CD4-positive, alpha-beta T cell treated with Interleukin-10 for 1 hour (primary cell): ENCODE measurements at places on chromosomes 6 and 20.

GRCh38 chr20:57416296-57417022 lies 25.3 kb downstream of the RBM38 start:
- no peak for DNase-seq

DNA sequence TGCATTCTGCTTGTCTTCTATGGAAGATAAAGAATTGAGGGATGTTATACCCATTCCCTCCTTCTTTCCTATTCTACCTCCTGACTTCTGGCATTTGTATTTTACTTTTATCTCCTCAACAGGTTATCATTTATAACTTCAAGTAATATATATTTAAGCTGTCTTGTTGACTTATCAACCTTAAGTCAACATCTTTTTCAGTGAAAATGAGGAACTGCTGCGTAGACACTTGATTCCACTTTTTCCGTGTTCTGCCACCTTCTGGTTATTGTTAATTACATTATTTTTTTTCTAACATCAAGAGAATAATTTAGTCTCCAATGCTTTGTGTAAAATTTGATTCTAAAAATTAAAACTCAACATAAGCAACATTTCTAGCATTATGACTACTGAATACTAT lies 107.5 kb downstream of the PRKN start:
- no peak for DNase-seq

GRCh38 chr20:51388227-51388626 lies 154.3 kb downstream of the NFATC2 start:
- no peak for DNase-seq

DNA sequence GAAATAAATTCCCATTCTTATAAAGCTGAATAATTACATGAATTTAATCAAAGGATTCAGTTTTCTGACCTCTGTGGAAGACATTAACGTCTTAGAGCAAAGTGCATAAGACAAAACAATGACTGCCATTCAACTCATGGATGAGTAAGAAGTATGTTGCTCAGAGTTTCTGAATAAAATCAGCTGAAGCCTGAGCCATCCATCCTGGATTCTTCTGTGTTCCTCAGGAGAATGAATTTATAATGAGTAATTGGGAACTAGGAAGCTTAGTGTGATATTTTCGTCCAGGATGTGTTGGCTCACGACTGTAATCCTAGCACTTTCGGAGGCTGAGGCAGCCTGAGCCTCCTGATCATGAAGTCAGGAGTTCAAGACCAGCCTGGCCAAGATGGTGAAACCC lies 62.8 kb downstream of the PERP start:
- no peak for DNase-seq

DNA sequence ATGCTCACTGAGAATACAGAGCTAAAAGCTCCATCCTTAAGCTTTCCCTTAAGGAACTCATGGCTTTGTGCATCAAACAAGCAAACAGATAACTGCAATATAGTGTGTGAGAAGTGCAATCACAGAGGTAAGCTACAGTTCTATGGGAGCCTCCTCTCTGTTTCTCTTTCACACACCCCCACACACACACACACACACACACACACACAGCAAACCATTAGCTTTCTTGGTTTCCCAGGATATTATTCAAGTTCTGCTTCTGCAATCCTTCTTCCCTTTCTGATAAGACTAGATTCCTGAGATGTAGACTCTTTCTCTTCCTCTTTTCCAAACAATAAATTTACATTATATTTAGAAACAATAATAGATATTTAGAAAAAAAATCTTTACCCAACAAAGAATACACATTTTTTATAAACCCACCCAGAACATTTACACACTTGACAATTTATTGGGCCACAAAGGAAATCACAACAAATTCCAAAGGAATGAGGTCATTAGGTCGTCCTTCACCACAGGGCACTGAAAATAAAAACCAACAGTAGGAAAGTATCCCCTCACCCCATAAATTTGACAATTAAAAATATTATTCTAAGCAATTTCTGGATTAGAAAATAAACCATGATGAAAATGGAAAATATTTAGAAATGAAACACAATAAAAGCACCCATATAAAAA lies 9.3 kb upstream of the GFOD1 start:
- no peak for DNase-seq

GRCh38 chr6:6357530-6357929 lies 37.1 kb upstream of the F13A1 start:
- no peak for DNase-seq

- no peak for DNase-seq
Measured at GRCh38 chr20:49344975-49345374, 67.1 kb upstream of the ZNFX1 start.

DNA sequence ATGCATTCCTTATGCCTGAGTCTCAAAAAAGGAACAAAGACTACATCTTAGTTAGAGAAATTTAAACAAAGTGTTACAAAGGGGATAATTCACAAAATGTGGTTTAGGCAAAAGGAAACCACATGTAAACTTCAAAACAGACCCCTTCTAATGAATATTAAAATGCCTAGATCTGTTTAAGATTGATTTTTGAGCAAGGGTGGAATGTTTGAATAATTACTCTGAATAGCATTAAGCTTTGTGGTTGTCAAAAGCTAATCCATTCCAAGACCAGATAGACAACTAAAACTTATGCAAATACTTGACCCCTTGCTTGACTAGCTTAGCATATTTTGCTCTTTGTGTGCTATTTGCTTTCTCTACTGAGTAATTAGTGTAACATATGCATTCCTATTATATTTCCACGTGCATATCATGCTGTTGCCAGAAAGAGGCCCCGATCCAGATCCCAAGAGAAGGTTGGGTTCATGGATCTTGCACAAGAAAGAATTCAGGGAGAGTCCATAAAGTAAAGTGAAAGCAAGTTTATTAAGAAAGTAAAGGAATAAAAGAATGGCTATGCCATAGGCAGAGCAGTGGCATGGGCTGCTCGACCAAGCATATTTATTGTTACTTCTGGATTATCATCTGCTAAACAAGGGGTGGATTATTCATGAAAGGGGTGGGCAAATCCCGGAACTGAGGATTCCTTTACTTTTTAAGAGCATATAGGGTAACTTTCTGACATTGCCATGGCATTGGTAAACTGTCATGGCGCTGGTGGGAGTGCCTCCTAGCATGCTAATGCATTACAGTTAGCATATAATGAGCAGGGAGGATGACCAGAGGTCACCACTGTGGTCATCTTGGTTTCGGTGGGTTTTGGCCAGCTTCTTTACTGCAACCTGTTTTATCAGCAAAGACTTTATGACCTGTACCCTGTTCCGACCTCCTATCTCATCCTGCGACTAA lies 1193.4 kb upstream of the EYS start:
- DNase-seq = no peak

- DNase-seq = no peak
Measured at GRCh38 chr20:13960119-13960518, 30.3 kb downstream of the SEL1L2 start.

DNA sequence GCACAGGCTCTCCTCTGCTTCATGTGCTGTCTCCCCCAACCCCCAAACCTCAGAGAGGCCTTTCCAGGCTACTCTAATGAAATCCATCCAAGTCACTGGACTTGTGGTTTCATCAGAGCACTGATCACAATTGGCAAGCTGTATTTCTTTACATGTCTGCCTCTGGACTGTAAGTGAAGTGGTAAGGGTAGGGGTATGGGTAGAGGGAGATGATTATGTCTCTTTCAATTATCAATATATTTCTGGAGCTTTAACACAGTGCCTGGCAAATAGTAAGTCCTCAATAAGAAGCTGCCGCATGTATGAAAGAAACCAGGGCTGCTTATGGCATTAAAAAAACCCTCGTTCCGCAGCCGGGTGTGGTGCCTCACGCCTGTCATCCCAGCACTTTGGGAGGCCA lies 5.4 kb downstream of the TRERF1 start:
- DNase-seq = no peak

DNA sequence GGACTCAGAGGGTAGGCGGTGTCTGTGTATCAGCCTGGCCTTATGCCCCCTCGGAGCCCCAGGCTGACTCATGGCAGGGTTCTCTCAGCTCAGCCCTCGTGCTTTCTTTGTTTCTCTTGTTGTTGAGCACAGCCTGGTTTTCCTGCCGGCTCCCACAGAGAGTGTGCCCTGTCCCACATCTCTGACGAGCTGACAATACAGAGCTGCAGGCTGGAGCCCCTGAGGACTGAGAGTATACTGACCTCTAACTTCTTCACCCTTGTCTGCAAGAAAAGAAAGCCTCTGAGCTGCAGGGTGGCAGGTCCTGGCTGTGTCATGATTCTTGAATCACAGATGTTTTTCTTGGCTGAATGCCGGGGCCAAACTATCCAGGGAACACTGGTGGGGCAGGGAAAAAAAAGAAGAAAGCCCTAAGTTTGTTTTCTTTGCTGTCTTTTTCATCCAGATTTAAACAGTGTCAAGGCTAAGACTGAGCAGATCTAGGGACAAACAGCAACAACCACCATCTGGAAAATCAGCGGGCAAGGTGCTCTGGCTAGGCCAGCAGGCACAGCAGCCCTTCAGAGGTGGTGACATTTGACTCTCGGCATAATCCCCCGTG lies 63.3 kb upstream of the ZNF133 start:
- DNase-seq = no peak

GRCh38 chr6:90180526-90180925 lies 116.1 kb downstream of the BACH2 start:
- no peak for DNase-seq

GRCh38 chr6:1317302-1317815 lies 5.5 kb downstream of the FOXQ1 start:
- no peak for DNase-seq

- DNase-seq = no peak
Measured at GRCh38 chr6:165744555-165745228, 81.7 kb upstream of the PDE10A start.

GRCh38 chr6:140571145-140571544 lies 1196.7 kb upstream of the CITED2 start:
- DNase-seq = no peak

GRCh38 chr20:33674294-33675135 lies at the start of gene NECAB3:
Gene NECAB3 (minus strand): TSS chr20:33674428. CDS start chr20:33674352, 76 bp downstream.
- DNase-seq = peak; percentile 71

- no peak for DNase-seq
Measured at GRCh38 chr6:43972913-43973300, 154.3 kb downstream of the MRPL14 start.

GRCh38 chr6:126145351-126145750 lies 159.0 kb downstream of the TRMT11 start:
- DNase-seq = no peak

- DNase-seq = no peak
Measured at GRCh38 chr20:51196991-51197651, 174.2 kb upstream of the KCNG1 start.

DNA sequence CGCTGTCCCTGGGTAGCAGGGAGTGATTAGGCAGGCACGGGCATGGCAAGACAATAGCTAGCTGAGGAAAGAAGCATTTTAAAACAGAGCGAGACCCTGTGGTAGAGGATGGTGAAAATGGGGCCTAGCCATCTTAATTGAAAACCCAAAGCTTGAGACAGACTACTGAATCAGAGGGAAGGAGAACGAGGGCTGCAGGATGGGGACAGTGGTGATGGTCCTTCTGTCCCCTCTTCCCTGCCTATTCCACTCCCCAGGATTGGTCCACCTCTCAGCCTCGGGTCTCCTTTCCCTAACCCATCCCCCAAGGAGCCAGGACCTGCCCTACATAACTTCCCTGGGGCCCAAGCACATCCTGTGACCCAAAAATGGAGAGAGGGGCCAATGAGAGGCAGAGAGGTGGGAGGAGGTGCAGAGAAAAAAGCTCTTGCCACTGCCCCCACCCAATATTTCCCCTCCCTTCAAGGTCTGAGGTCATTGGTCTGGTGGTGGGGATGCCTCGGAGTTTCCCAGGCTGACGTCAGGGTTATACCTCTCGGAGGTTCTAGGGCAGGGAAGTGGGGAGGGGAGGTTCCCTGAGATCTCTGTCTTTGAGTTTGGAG lies 884 bp upstream of the CUTA start:
- peak; percentile 87 for DNase-seq

DNA sequence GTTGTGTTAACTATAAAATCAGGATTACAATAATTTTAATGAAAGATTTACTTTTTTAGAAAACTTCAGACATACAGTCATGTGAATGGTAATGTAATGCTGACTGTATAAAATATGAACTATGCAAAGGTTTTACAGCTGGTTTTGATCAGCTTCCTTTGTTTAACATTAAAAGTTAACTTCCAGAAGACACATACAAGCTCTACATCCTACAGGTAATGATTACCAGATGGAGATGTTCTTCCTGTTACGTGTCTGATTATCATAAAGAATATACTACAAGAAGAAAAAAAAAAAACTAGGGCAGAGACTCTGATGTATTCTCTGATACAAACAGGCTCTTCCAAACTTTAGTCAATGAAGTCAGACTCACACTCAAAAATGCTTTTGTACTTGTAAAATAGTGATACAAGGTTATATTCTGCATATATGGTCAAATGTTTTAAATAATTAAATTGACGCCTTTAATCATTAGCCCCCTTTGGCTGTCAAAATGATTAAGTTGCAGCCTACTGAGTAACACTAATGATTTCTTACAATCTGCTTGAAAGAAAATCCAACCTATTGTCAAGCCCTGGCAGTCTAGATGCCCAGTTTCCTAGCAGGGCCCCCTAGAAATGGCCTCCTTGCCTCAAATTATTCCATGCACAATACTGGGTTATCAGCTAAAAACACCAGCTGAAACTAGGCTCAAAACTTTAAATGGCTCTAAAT lies 251.8 kb upstream of the RUNX2 start:
- no peak for DNase-seq

DNA sequence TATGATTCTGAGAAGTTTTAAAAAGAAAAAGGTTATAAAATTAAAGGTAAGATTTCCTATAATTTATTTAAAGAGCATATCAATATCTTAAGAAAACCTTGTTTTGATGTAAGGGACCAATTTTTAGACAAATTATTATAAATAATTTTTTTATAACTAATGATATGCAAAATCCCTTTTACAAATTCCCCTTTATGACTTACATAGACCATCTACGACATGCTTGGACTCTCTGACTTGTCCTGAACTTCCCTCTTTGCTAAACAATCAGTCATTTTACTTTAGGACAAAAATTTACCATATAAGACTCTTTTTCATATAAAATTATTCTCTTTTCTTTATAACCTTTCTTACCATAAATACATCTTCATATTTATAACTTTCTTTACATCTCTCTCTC lies 15.3 kb upstream of the ANGPT4 start:
- DNase-seq = no peak

DNA sequence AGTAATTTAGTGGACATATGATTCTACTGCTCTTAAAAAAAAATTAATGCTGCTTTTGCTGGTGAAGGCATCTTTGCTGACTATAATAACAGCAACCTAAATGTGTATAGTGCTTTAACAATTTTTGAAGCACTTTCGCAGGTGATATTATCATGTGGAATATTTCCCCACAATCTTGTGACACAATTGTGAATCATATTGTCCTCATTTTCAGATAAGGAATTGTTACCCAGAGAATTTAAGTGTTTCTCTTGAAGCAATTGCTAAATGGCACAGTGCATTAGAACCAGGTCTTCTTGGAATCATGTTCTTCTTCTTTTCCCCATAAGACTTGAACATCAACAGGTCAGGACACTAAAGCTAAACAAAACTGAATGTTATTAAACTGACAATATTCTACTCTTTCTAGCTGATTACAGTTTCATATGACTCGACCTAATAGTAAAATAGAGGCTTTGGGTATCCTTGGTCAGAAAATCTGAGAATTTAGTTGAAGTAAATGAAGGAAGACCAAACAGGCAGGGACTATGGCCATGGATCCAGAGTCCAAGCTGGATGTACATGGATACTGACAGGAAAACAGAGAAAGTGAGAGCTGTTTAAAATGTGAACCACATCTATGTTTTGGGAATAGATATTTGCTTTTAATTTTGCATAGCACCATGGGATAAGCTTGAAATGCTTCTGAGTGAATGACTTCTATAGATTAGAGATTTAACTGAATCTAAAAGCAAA lies 121.8 kb upstream of the SLC35B3 start:
- no peak for DNase-seq
